ENCODE measurements at places on chromosomes 2 and 18. TPM values are rescaled to one million over a fixed set of nuclear protein-coding genes. Genes with fewer than 3 reads are reported as not detected.

Gene HOXD12
- total RNA-seq: not detected

Gene RAPH1
- 26.4 TPM for total RNA-seq

Gene DCC
- total RNA-seq: under 0.01 TPM

Gene DNER
- total RNA-seq: not detected

Gene KIF5C
- total RNA-seq: 0.16 TPM

Gene RNF125
- total RNA-seq: 0.16 TPM

Gene MAL
- not detected for total RNA-seq

Gene RAB11FIP5
- total RNA-seq: 94.9 TPM

Gene USP37
- total RNA-seq: 6.4 TPM

Gene PELI1
- total RNA-seq: 5.8 TPM

Gene PHOSPHO2
- total RNA-seq: 3.5 TPM

Gene NDUFB3
- total RNA-seq: 18.5 TPM

Gene G6PC2
- not detected for total RNA-seq

Gene SIX2
- total RNA-seq: 0.65 TPM

Gene LTBP1
- total RNA-seq: 576 TPM

Gene RNF152
- total RNA-seq: 21.4 TPM

Gene SKOR2
- not detected for total RNA-seq

Gene ERBB4
- under 0.01 TPM for total RNA-seq

Gene TIMM21
- 16.4 TPM for total RNA-seq

Gene NOSTRIN
- 0.12 TPM for total RNA-seq

Gene LIMS1
- total RNA-seq: 91.5 TPM

Gene C2orf78
- not detected for total RNA-seq

Gene TEX44
- not detected for total RNA-seq

Gene FAHD2B
- total RNA-seq: 6.2 TPM

Gene MC4R
- total RNA-seq: 0.36 TPM

Gene TNS1
- total RNA-seq: 96.4 TPM

Gene IL1RN
- 0.61 TPM for total RNA-seq

Gene CAPN14
- 0.32 TPM for total RNA-seq

Gene L3MBTL4
- total RNA-seq: 0.49 TPM

Gene MYO3B
- total RNA-seq: 0.24 TPM

Gene ACP1
- total RNA-seq: 69.2 TPM

Gene ANKAR
- 10.7 TPM for total RNA-seq

Gene CXCR4
- not detected for total RNA-seq

Gene INHA
- total RNA-seq: not detected

Gene SLC5A7
- not detected for total RNA-seq

Gene BOK
- 20.3 TPM for total RNA-seq

Gene LONRF2
- not detected for total RNA-seq

Gene ITPRIPL1
- 10.7 TPM for total RNA-seq

Gene CRACDL
- 0.16 TPM for total RNA-seq

Gene UGT1A8
- total RNA-seq: not detected

Gene TDRD15
- total RNA-seq: not detected

Gene MAB21L4
- total RNA-seq: not detected

All from hair follicle dermal papilla cell (primary cell).